Nephron progenitor cell (in vitro differentiated cells): ENCODE measurements at places on chromosomes 5 and 9.
A peak's percentile ranks its signal among the peaks of the same experiment; 100 is the strongest.

GRCh38 chr5:177537389-177538361 is 16.7 kb downstream of the FAM193B start:
- DNase-seq = peak; percentile 19

DNA sequence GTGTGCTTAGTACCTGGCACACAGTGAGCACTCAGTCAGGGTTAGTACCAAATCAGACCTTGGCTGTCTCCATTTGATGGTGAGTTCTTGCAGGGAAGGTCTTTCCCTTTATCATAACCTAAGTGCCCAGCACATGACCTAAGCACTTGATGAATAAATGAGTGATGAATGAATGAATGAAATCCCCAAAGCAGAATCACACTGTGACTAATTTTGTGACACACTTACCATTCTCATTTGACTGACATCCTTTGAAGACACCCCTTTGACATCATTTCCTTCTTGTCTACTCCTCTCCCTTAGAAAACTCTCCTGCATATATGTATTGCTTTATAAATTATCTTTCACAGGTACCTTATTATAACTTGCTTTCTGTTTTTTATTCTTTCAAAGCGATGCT is 130.2 kb upstream of the ELL2 start:
- DNase-seq = no peak

- DNase-seq = no peak
Observed at GRCh38 chr9:73151653-73152542, at the start of gene ANXA1. TSS of gene ANXA1 (plus strand) at chr9:73151865. CDS start at chr9:73158536, 6,671 bp downstream.

GRCh38 chr5:99032234-99033013 is 103.6 kb upstream of the CHD1 start:
- peak; percentile 27 for DNase-seq

DNA sequence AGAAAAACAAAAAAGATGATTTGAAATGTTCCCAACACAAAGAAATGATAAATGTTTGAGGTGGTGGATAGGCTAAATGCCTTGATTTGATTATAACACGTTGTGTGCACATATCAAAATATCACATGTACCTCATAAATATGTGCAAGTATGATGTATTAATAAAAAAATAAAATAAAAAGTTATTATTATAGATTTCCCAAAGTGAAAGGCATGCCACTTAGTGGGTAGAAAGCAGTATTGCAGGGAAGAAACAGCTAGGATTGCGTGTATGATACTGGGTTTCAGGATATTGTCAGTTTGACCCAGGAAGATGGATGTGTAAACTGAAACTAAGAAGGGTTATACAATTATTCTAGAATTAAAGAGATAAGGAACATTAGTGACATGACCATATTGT is 3.6 kb upstream of the TMEM38B start:
- DNase-seq = no peak

DNA sequence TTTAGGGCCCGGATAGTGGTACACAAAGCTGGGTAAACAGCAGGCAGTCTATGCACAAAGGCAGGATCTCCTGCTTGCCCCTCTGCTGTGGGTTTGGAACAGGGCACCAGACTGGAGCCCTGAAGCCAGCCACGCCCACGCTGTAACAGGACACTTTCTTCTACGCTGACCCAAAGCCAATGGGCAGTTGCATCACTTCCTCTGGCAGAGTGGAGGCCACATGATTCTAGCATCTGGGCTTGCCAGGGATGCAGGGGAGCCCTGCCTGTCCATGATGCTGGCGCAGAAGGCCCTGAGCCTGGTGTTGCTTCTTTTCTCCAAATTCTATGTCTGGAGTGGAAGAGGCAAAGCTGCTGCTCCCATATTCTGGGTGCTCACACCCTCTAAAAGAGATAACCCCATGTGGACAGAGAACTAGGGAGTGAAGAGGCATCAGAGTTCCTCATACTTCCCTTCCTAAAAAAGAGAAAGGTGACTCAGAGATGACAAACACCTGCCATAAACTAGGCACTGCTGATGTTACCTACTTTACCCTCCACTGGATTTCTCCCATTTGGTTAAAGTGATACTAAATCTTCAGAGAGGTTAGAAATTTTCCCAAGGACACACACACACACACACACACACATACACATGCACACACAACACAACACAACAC is 260.3 kb upstream of the KLF4 start:
- DNase-seq = peak; percentile 41

DNA sequence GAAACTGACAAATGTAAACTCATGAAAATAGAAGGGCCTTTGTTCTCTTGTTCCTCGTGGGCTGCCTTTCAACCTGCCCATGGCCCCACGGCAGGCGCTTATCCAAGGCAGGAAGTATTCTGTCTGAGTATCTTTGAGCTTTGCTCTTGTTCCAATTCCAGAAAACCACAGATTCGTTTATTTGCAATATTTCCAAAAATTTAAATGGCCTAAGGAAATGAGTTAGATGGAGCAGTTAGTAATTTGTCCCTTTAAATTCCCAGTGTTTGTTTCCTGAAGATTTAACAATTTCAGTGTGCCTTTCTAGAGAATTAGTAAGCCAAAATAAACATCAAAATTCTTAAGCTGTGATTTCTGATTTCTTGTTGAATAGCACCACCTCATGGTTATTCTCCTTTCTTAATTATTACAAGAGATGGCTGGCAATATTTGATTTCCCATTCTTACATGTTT is 299.4 kb upstream of the RASA1 start:
- no peak for DNase-seq

DNA sequence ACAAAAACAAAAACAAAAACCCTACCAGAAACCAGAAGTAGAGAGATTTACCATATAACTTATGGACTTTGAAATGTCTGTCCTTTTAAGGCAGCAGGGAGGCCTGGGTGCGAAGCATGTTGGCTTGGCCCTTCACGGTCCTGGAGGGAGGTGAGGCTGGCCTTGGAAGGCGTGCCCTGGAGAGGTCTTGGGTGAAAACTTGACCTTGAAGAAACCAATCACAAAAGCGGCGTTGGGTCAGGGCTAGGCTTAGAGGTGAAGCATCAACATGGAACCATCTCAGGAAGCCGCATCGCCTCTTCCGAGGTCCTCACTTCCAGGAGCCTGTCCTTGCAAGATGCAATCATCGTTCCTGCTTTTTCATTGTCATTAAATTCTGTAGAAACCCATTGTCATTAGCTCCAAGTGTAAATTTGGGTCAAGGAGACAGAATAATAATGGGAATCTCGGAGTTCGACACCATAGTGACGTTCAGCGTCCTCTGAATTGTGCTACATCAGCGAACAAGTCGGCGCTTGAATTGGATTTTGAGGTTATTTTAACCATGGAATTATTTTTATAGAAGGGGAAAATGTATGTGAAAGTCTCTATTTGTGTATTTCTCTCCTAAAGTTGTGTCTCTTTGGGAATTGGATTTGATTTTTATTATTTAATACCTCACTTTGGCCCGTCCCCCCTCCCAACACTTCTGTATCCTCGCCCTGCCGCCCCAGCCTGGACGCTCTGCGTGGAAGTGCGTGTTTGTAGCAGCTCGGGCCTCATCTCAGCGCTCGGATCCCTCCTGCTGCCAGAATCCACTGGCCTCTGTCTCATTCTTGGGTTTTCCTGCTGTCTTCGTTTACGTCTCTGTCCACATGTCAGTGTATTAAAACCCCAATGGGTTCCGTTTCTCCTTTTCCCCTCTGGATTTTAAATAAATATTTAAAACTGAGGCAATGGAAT is 11.1 kb upstream of the ORM1 start:
- DNase-seq = no peak

- DNase-seq = no peak
Observed at GRCh38 chr5:114191441-114191840, 170.4 kb upstream of the KCNN2 start.

- no peak for DNase-seq
Observed at GRCh38 chr5:96718635-96719077, 56.5 kb downstream of the CAST start.

- DNase-seq = no peak
Observed at GRCh38 chr9:109286981-109287380, 33.9 kb downstream of the EPB41L4B start.

DNA sequence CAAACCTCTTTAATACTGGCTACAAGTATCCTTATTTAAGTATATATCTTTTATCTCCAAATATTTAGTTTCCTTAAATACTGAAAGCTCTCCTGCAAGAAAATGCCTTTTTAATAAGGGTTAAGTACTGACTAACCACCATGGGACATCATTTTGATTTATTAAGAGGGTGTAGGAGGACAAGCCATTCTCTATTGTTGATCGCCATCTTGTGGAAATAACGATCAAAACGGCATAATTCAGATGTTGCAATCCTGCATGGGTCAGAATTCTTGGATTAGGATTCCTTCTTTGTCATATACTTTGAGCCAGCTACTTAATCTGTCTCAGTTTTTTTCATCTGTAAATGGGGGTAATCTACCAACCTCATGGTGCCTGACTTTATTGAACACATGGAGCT is 28.7 kb upstream of the C5orf46 start:
- DNase-seq = no peak

DNA sequence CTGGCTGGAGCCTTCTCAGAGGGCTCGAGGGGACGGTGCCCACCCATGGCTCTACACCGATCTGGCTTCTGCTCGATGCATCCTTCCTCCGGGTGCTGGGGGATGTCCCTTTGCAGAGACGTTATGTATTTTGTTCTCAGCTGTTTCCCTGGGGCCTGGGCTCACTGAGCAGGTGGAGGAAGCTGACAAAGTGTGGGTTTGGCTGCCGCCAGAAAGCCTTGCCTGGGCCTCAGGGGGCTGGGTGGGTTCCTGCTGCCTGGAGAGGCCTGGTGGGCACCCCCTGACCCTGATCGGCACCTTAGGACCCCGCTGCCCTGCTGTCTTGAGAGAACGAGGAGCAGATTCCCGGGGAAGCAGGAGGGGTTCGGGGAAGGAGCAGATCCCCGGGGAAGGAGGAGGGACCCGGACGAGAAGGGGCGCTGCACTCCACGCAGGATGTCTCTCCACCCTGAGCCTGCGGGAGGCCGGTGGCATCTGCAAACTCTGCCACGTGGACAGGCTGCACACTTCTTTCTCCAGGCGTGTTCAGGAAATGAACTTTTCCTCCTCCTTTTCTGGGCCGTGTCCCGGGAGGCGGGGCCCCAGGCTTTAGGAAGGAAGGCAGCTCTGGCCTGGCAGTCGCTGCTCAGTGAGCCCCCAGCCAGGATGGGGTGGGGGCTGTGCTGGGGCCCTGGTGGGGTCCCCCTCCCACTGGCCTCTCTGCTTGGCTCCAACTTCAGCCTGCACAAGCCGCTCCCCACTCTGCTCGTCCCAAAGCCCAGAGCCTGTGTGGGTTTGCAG is 148.9 kb downstream of the RXRA start:
- DNase-seq = no peak
